HS-27A (cell line): ENCODE measurements at places on chromosomes 7 and 10.

- DNase-seq = no peak
These were observed 411 bp downstream of the BCCIP start for GRCh38 chr10:125823663-125824251.

DNA sequence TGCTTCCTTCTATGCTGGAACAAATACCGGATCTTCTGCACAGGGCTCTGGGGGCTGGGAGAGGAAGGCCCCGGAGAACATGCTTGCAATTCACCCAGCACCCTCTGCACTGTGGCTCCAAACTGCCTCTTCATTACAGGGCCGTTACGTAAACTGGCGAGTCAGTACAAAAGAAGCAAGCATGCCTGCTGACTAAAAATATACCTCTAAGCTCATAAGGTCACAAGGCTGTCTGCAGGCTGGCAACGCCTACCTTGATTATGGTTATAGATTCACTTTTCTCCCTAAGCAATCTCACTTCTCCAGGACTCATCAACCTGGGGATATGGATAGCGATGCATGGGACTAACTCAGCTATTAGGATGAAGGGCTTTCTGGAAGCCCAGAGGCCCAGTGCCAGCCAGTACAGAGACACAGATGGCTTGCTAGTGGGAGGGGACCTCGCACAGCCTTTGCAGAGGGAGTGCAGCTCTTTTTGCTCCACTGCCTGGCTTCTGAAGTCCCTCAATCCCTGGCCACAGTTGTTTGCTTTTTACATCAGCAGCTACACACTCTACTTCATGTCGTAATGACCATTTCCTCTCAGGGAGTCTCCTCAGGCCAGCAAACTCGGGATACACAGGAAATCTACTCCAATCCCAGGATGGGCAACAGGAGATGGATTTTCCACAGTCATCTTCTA, 96.1 kb downstream of the SH3PXD2A start:
- no peak for DNase-seq

GRCh38 chr10:129963641-129964501, at the start of gene EBF3:
EBF3 (minus strand) TSS chr10:129964274; CDS start chr10:129963768, 506 bp downstream.
- no peak for DNase-seq

GRCh38 chr10:33398796-33399195, 64.3 kb upstream of the NRP1 start:
- no peak for DNase-seq

GRCh38 chr7:133253519-133253875, 619 bp downstream of the EXOC4 start:
- no peak for DNase-seq

GRCh38 chr7:1590476-1590875, 20.6 kb upstream of the PSMG3 start:
- DNase-seq = no peak

DNA sequence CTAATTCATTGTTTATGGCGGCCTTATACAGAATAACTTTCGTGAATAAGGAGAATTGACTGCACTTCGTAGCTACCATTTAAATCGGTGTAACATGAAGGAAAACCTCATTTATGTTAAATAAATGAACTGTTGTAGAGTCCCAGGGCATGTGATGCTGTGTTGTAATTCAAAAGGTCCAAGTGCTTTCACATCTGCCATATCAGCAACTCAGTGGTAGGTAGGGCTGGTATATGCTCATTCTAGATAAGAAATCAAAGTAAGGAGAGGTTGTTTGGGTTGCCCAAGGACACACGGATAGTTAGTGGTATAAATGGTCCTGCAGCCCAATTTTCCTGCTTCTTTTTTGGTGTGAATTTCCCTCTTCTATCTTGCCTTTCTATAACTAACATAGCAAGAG, 15.8 kb downstream of the BBS9 start:
- no peak for DNase-seq

DNA sequence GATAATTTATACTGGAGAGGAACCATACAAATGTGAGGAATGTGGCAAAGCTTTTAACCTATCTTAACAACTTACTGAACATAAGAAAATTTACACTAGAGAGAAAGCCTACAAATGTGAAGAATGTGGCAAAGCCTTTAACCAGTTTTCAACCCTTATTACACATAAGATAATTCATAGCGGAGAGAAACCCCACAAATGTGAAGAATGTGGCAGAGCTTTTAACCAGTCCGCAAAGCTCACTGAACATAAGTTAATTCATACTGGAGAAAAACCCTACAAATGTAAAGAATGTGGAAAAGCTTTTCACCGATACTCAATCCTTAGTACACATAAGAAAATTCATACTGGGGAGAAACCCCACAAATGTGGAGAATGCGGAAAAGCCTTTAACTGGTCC, 37.9 kb downstream of the ZNF138 start:
- DNase-seq = no peak

GRCh38 chr10:26837139-26837538, 23.6 kb downstream of the ABI1 start:
- DNase-seq = no peak

DNA sequence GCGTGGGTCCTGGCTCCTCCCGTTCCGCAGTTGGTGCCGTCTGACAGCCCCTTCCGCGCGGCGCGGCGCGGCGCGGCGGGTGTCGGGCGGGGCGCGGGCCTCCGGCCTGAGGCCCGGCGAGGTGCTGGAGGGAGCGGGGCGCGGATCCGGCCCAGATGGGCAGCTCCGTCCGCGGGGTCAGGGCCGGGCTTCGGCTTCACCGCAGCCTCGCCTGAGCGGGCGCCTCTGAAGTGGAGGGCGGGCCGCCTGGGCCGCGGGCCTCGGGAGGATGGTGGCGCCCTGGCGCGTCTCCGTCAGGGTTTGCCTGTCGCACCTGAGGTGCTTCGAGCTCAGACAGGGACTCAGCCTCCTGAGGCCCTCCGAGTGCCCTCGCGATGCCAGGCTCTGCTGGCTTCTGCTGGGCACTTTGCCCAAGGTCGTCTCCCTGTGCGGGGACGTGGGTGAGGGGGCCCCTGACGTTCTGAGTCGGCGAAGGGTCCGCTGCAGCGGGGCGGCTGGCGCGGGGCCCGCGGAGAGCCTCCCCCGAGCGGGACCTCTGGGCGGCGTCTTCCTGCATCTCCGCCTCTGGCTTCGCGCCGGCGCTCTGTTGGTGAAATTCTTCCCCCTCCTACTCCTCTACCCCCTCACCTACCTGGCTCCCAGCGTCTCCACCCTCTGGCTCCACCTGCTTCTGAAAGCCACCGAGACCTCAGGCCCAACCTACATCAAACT, 473 bp downstream of the ADCK2 start:
- DNase-seq = no peak

DNA sequence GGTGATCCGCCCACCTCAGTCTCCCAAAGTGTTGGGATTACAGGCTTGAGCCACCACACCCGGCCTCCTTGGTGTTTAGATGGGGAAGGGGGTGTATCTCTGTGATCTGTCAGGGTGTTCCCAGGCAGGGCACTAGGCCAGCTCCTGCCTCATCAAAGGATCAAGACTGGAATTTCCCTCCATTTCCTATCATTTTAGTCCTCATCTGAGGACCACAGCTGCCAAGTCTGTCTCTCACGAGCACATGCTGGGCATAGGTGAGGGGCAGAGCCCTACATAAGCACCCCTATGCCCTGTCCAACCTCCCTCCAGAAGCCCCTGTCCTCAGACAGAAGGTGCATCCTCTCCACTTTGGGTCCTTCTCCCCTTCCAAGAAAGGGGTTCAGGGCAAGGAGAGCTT, 19.5 kb downstream of the TRIM56 start:
- DNase-seq = no peak

DNA sequence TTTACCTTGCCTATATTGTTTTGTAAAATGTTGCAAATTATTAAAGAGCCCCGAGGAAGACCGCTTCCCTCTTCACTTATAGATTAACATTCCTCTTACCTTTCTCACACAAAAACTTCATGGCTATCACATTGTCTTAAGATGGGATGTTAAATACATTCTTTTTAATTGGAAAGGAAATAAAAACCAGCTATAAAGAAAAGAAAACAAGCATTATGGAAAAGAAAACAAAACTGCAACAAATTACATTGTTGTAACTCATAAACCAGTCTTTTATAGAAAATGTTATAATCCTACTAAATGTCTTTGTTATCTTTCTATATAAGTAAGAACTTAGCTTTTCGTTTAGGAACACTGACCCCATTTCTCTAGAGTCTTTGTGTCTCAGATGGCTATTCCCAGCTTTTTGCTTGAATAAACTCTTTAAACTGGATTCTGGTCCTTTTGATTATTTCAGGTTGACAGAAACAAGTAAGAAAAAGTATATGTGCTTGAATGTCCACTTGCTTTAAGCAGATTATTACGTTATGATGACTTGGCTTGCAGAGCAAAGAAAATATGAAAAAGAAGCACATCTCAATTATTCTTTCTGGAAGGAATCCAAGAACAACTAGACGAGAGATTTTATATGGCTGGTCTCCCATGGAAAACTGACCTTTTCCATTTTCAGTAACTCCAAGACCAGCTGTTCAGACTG, 128.2 kb downstream of the AKR1D1 start:
- no peak for DNase-seq

GRCh38 chr10:51608211-51608610, 91.2 kb downstream of the CSTF2T start:
- no peak for DNase-seq

- no peak for DNase-seq
These were observed 2.5 kb downstream of the SLC25A13 start for GRCh38 chr7:96319439-96319838.

GRCh38 chr10:97759158-97759887, 12.5 kb downstream of the SFRP5 start:
- DNase-seq = no peak

- DNase-seq = no peak
These were observed 161.7 kb downstream of the HIBADH start for GRCh38 chr7:27501001-27501400.

- no peak for DNase-seq
These were observed 38.8 kb upstream of the CDK6 start for GRCh38 chr7:92875173-92875572.

- no peak for DNase-seq
These were observed 341.1 kb downstream of the CXCL12 start for GRCh38 chr10:44043646-44044375.

DNA sequence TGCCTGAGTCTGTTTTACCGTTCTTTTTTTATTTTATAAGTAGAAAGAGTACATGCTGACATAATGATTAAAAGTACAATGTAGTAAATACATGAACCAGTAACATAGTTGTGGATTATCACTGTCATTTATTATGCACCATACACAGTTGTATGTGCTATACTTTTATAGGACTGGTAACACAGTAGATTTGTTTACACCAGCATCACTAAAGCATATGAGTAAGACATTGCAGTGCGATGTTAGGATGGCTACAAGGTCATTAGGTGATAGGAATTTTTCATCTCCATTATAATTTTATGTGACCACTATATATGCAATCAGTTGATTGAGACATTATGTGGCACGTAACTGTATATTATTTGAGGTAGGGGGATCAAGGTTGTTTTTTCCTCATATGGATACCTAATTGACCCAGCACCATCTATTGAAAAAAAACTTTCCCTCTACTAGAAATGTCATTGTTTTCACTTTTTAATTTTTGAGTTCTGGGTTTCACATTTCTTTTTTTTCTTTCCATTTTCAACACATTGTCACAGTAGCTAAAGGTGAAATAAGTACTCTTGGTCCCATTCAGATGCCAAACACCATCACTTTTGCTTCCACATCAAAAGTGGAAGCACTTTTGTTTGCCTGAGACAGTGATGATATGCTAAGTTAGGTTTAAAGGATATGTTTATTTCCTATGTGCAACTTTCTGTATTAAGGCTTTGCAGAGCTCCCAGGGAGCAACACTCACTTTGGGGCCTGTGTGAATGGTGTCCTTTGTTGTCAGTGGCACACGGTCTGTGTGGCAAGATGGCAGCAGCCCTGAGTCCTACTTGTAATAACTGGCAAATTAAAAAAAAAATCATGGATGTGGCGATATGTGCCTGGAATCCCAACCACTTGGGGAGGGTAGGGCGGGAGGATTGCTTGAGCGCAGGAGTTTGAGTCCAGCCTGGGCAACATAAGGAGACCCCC, 17.1 kb downstream of the UBE2D1 start:
- DNase-seq = no peak

DNA sequence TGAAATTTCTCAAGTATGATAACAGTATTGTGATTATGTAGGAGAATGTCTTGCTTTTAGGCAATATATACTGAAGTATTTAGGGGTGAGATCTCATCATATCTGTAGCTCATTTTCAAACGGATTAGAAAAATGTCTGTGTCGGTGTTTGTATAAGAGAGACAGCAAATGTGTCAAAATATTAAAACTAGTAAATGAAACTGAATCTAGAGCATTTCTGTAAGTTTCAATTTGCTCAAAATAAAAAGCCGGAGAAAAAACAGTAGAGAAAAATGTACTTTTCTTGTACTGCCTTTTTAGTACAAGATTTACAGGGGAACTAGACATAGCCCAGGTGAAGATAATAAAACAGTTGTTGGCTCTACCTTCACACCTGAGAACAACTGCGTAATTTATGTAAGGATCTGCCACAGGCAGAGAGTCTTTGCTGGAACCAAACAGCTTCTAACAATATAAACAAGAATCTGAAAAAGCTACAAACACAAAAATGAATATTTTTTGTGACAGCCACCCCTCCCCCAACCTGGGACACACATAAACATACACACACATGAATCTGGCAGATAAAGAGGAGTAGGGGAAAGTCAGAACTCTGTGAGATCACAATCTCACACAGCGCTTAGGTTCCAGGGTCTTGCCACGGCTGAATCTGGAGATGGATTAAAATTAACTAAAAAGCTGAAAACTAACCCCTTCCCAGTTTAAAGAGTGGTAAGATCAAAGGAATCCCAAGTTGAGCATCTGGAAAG, 153.3 kb downstream of the AVL9 start:
- no peak for DNase-seq

GRCh38 chr7:19107356-19108146, 9.9 kb downstream of the TWIST1 start:
- no peak for DNase-seq

DNA sequence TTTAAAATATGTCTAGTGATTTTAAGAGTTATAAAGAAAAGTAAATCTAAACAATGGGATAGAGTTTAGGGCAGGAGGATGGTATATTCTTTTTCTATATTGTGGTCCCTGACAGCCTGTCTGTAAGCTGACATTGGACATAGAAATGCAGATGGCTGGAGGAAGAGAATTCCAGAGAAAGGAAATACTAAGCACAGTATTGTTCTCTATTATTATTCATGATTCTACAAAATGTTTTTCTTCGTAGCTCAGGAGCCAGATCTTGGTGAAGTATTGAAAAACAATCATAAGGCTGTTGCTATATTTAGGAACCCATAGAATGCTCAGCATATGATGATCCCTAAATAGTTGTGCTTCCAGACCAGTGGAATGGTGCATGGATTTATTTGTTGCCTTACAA, 117.0 kb upstream of the FAM3C start:
- DNase-seq = no peak

GRCh38 chr7:138483531-138483930, 23.5 kb downstream of the TRIM24 start:
- no peak for DNase-seq

GRCh38 chr7:25894902-25895791, 256.9 kb upstream of the NFE2L3 start:
- DNase-seq = no peak

GRCh38 chr7:30463405-30464145, 15.0 kb downstream of the NOD1 start:
- no peak for DNase-seq
